ENCODE measurements at places on chromosomes 5 and 9. TPM values are rescaled to one million over a fixed set of nuclear protein-coding genes. Genes with fewer than 3 reads are reported as not detected.

GRCh38 chr9:134835987-134836386 is 44.6 kb upstream of the FCN2 start:
- no peak overlapping the region for H3K4me3 ChIP-seq
- H3K27ac ChIP-seq = no peak overlapping the region
- peaks cover 12% of the 10 kb centered on the region for H3K36me3 ChIP-seq
- DNase-seq = no peak
- no peaks in the 10 kb centered on the region for H3K27me3 ChIP-seq

DNA sequence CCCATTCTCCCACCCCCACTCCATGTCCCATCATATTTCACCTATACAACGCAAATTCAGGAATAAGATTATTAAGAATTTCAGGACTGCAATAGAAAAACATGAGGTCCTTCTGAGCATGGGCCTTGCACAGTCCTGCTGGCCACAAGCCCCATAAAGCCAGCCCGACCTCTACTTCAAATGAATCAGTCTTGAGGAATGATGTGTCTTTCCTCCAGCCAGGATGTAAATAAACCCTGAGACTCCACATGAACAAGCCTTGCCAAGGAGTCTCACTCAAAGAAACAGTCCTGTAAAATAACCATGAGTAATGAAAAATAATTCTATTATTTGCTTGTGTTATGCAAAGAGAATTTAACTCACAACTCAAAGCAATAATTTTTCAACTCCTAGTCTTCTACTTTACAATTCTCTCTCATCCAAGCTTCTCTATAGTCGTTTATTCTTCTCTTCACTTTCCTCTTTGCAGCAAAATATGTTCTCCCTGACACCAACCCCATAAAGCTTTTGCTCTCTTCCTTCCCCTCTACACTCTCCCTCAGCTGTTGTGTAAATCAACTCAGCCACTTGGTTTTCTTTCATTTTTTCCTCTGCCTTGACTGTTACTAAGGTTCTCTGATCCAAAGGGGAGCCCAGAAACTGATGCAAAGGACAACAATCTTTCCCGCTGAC is 140.1 kb upstream of the MOCS2 start:
- H3K36me3 ChIP-seq = no peaks in the 10 kb centered on the region
- no peak overlapping the region for H3K4me3 ChIP-seq
- no peaks in the 10 kb centered on the region for H3K4me1 ChIP-seq
- DNase-seq = no peak
- no peak overlapping the region for H3K27ac ChIP-seq
- H3K27me3 ChIP-seq = no peaks in the 10 kb centered on the region

DNA sequence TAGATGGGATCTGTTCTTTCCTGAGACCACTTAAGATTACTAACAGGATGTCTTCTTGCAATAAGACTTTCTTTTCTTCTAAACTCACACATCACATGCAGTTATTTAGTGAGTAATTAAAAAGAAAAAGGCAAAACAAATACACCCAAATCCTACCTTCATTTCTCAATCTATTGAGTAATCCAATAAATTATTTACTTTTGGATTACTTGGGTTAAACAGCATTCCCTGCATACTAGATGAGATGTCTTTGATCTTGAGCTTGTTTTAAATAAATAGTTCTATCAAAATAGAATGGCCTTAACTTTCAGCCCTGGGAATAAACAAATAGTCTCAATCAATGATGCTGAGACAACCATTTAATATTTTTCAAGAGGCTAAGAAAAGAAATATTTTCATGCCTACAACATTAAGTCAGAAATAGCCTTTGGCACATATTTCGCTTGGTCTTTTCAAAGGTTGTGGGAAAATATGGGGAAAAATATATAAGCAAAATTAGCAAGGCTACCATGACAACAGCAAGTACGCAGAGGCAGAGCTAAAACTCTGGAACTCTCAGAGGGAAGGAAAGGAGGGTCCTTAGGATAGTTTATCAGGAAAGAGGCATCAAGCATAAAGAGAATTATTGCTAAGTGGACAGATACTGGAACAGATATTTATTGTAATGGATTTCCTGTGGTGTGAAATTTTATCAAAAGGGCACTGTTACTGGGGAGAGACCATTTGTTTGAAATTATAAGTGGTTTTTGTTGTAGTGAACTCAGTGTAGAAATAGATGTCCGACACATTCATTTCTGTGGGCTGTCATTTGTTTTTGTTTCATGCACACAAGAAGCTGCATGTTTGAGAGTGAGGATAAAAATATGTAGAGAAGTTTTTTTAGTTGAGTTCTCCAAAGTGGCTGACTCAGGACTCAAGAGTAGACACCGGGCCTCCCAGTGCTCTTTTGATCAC is 70.2 kb upstream of the CDH6 start:
- no peak overlapping the region for H3K27ac ChIP-seq
- H3K4me3 ChIP-seq = no peak overlapping the region
- no peaks in the 10 kb centered on the region for H3K36me3 ChIP-seq
- no peaks in the 10 kb centered on the region for H3K27me3 ChIP-seq
- no peaks in the 10 kb centered on the region for H3K4me1 ChIP-seq
- DNase-seq = no peak

- no peak overlapping the region for H3K27ac ChIP-seq
- no peaks in the 10 kb centered on the region for H3K36me3 ChIP-seq
- no peak overlapping the region for H3K4me3 ChIP-seq
- no peaks in the 10 kb centered on the region for H3K4me1 ChIP-seq
- H3K27me3 ChIP-seq = no peaks in the 10 kb centered on the region
- DNase-seq = no peak
Measured at GRCh38 chr5:93022796-93023447, 558.1 kb downstream of the NR2F1-AS1 start.

GRCh38 chr9:100282388-100282719 is 70.4 kb downstream of the TEX10 start:
- no peaks in the 10 kb centered on the region for H3K27me3 ChIP-seq
- H3K27ac ChIP-seq = no peak overlapping the region
- DNase-seq = no peak
- H3K4me3 ChIP-seq = no peak overlapping the region

The PRDM9 gene
- not detected for total RNA-seq

DNA sequence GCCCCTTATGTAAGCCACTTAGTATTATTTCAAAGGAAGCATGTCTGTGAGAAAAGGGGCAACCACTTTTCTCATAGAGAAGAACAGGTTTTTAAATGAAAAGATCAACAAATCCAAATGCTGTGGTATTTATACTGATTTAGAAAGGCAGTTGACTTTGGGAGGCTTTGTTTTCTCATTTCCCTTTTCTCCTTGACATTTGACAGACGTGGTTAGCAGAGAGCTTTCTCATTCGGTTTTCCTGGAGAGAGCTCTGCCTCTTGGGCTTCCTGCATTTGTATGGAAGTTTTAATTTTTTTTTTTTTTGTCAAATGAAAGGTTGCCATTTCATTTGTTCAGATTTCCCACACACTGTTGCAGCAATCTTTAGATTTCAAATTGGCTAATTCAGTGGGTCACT is 62.5 kb downstream of the EXOSC2 start:
- H3K4me3 ChIP-seq = no peak overlapping the region
- no peak for DNase-seq
- no peaks in the 10 kb centered on the region for H3K27me3 ChIP-seq
- no peaks in the 10 kb centered on the region for H3K36me3 ChIP-seq
- H3K27ac ChIP-seq = no peak overlapping the region
- peaks cover 19% of the 10 kb centered on the region for H3K4me1 ChIP-seq

The INSYN2B gene
- total RNA-seq = 0.17 TPM

- no peak for DNase-seq
- H3K4me3 ChIP-seq = no peak overlapping the region
- no peaks in the 10 kb centered on the region for H3K36me3 ChIP-seq
Measured at GRCh38 chr5:123203105-123203800, 114.2 kb downstream of the PRDM6 start.

The PCDHA6 gene
- total RNA-seq = 0.64 TPM

- peaks cover 36% of the 10 kb centered on the region for H3K36me3 ChIP-seq
- no peak overlapping the region for H3K27ac ChIP-seq
- no peak for DNase-seq
Measured at GRCh38 chr9:15482146-15482545, 28.6 kb downstream of the PSIP1 start.

DNA sequence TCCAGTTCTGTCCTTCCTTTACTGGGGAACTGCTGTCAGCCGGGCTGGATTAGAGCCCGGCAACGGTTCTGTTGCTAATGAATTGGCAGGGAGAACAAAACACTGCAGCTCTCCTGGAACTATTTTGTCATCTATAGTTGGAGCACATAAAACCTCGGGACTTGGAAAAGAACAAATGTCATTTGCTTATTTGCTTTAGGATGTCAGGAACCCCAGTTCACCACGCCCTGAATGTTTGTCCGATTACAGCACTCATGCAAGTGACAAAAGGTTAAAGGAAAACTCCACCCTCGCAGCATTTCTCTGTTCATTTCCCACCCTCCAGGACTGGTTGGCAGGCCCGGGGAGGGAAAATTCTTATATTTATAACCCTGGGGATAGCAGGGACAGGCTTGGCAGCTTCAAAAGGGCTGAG is 66.4 kb upstream of the PLPP1 start:
- H3K4me1 ChIP-seq = peaks cover 56% of the 10 kb centered on the region
- DNase-seq = peak; percentile 66
- no peaks in the 10 kb centered on the region for H3K36me3 ChIP-seq
- H3K4me3 ChIP-seq = no peak overlapping the region
- peak overlapping the region; percentile 92 for H3K27ac ChIP-seq
- no peaks in the 10 kb centered on the region for H3K27me3 ChIP-seq

- H3K4me3 ChIP-seq = no peak overlapping the region
- peaks cover 48% of the 10 kb centered on the region for H3K4me1 ChIP-seq
- DNase-seq = no peak
- H3K27me3 ChIP-seq = no peaks in the 10 kb centered on the region
- H3K27ac ChIP-seq = peak overlapping the region; percentile 31
Measured at GRCh38 chr5:80191991-80192398, 63.9 kb downstream of the SERINC5 start.

Measured in upper lobe of right lung (tissue), 1 donor.